Motor neuron (in vitro differentiated cells): ENCODE measurements at places on chromosomes 5 and 9. TPM values are rescaled to one million over a fixed set of nuclear protein-coding genes. Genes with fewer than 3 reads are reported as not detected.

NANS gene
- 102 and 107 TPM in 2 replicates for total RNA-seq

FAM163B gene
- total RNA-seq = 0.78 and 1.3 TPM in 2 replicates

PWWP2A gene
- 22.2 and 23.2 TPM in 2 replicates for total RNA-seq

TARS1 gene
- 166 and 170 TPM in 2 replicates for total RNA-seq

GGTA1 gene
- 0.11 and 0.31 TPM in 2 replicates for total RNA-seq

CTSL gene
- total RNA-seq = 49.8 and 55.8 TPM in 2 replicates

DDX46 gene
- total RNA-seq = 31.9 and 36.5 TPM in 2 replicates

ZMAT2 gene
- 62.6 and 73.2 TPM in 2 replicates for total RNA-seq

RIOK2 gene
- 20.9 and 21.5 TPM in 2 replicates for total RNA-seq

CORO2A gene
- total RNA-seq = 2.0 TPM in 2 replicates

DHFR gene
- 54.5 and 55.2 TPM in 2 replicates for total RNA-seq

PRUNE2 gene
- 15.1 and 15.5 TPM in 2 replicates for total RNA-seq

RANBP3L gene
- total RNA-seq = 4.5 and 9.8 TPM in 2 replicates

FBN2 gene
- 13.6 and 15.5 TPM in 2 replicates for total RNA-seq

ACTL7A gene
- total RNA-seq = 0.56 TPM in 1 of 2 replicates, not detected in the other

MEIKIN gene
- not detected in 2 replicates for total RNA-seq

TRIM36 gene
- total RNA-seq = 58.4 and 61.2 TPM in 2 replicates

ANKRD31 gene
- total RNA-seq = 0.36 and 0.38 TPM in 2 replicates

RBM18 gene
- 13.4 and 14.6 TPM in 2 replicates for total RNA-seq

PRSS3 gene
- total RNA-seq = not detected in 2 replicates

SEMA4D gene
- total RNA-seq = 18.4 and 18.7 TPM in 2 replicates

LSM11 gene
- total RNA-seq = 6.1 and 6.2 TPM in 2 replicates

USP20 gene
- total RNA-seq = 19.8 and 23.3 TPM in 2 replicates

PFN3 gene
- total RNA-seq = not detected in 2 replicates

FOXI1 gene
- 0.16 and 0.20 TPM in 2 replicates for total RNA-seq

HARS1 gene
- 97.1 and 101 TPM in 2 replicates for total RNA-seq

FOCAD gene
- total RNA-seq = 23.1 and 26.1 TPM in 2 replicates

SHC3 gene
- 22.4 and 27.8 TPM in 2 replicates for total RNA-seq

CDH12 gene
- total RNA-seq = 0.46 TPM in 1 of 2 replicates, not detected in the other

CCL28 gene
- total RNA-seq = 0.60 and 0.94 TPM in 2 replicates

LIX1 gene
- 1.0 and 1.4 TPM in 2 replicates for total RNA-seq

LMX1B gene
- total RNA-seq = 0.05 and 0.08 TPM in 2 replicates

CTSV gene
- 3.0 and 3.3 TPM in 2 replicates for total RNA-seq

C7 gene
- total RNA-seq = 504 and 509 TPM in 2 replicates

GPX8 gene
- total RNA-seq = 129 and 144 TPM in 2 replicates

TSLP gene
- total RNA-seq = 0.18 and 1.5 TPM in 2 replicates
